ENCODE measurements at places on chromosomes 12 and 14. TPM values are rescaled to one million over a fixed set of nuclear protein-coding genes. Genes with fewer than 3 reads are reported as not detected.

The MEG3 gene
- 81.0 TPM for total RNA-seq

The FGFR1OP2 gene
- 53.4 TPM for total RNA-seq

The EPYC gene
- not detected for total RNA-seq

The CNTN1 gene
- total RNA-seq = not detected

The BATF gene
- not detected for total RNA-seq

The ASCL1 gene
- total RNA-seq = not detected

The KRT81 gene
- total RNA-seq = 0.11 TPM

The DBX2 gene
- not detected for total RNA-seq

DNA sequence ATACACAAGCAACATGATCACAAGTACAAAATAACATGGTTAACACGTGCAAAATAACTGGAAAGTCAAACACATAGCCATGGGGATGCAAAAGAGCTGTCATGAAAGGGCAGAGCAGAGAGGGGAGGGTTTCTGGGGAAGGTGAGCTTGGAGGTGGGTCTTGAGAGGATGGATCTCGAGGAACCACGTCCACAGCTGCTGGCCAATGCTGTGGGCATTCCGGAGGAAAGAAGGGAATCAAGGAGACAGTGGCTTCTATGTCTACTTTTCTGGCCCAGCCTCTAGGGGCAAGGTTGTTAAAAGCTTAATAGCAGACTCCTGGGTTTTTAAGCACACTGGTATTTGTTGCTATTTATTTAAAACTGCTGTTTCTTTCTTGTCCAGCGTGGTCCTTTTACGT is 8.4 kb upstream of the MYH7 start:
- DNase-seq = no peak

DNA sequence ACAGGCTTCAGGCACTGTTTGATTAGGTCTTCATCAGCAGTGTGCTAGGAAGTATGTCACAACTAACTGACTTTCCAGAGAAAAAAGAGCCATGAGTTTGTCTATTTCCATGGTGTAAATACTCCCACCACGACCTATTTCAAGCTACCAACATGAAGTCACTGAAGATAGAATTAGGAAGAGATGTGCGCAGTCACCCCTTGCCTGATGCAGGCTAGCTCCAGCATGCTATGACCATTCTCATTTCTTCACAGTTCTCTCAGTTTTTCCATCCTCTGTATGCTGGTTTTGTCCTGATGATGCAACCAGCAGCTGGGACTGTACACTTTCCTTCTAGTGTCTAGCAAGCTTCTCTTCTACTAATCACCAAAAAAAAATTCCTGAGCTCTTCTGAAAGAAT is 191.6 kb upstream of the NUDT4 start:
- peak; percentile 24 for DNase-seq

DNA sequence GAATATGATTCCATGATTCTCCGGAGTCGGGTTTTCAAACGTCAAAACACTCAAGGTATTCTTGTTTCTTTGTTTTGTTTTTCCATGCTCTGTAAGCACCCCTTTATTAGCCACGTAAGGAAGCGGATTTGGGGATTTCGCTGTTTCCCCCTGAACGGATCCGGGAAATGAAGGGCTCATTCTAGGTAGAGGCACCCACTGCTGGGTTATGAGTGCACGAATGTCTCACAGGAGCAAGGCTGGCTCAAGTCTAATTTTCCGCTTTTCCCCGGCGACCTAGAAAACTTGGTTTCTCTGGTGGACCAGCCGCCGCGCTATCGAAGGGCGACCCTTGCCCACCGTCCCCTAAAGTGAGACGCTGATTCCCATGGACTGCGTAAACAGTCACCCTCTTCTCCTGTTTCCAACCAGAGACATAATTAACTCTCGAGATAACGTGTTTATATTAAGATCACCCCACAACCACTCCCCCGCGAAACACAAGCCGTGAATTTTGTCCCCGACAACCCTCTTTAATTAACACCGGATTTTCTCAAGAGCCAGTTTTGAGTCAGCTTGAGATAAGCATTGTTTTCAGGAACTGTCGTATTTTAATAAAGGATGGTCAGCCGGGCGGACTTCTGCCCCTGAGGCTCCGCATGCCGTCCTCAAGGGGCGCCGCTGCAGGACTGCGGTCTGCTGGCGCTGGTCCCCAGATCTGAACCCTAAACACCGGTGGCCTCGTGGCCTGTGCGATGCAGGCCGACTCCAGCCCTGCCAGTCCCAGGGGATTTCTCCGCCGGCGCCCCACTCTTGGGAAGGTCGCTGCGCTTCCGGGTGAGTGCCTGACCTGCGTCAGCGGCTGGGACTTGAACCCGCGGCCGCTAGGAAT is 515 bp upstream of the ABCC9 start:
- DNase-seq = peak; percentile 16

DNA sequence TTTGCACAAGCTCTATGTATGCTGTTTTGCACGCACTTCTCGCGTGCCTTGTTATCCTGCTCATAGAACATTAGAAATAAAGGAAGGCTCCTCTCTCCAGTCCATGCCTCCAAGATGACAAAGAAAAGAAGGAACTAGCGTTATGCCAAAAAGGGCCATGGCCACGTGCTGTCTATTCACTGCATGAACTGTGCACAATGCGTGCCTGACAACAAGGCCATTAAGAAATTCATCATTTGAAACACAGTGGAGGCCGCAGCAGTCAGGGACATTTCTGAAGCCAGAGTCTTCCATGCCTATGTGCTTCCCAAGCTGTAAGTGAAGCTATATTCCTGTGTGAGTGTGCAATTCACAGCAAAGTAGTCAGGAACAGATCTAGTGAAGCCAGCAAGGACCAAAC is 22.2 kb upstream of the PRMT8 start:
- DNase-seq = no peak

GRCh38 chr12:6092784-6093722 is 31.4 kb downstream of the VWF start:
- DNase-seq = peak; percentile 96

DNA sequence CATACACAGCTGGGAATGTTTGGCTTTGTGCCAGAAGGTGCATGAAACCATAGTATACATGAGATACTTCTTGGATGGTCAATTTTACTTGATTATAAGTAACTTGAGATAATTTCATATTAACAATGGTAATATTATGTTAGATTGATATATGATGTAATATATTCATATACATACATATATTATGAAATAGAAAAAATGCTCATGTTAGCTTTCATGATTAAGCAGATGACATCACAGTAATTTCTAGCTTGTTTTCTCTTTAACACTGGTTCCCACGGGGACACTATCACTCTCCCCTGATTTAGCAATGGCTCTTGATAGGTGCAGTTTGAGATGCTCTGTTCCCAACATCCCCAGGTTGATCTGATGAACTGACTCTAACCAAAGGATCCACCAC is 35.4 kb upstream of the NTF3 start:
- DNase-seq = no peak

DNA sequence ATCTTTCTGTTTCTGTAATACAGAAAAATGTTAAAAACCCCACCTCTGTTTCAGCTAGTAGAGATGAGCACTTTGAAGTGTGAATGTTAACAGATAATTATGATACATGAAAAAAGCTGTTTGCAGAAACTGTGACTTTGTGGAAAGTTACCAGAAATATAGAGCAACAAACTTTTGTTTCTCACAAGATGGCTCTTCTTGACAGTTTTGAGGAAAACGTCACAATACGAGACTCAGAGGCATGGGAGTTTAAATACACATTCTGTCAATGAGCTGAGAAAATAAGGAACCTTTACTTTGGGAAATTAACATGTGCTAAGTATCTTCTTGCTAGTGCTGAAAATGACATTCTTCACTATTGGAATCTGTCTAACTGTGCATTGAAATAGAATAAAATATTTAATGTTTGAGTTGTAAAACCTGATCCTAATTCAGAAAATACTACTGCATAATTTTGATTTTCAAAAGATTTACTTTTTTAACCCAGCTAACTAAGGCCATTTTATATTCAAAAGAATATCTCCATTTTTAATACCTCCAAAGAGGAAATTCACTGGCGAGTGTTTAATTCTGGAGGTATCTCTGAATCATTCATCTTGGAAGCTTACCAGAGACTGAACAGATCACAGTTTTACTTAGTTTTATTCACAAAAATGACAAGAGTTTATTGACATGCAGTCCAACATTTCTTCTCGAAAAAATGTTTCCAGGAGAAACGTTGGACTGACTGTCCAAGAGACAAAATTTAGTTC is 308.9 kb upstream of the LRFN5 start:
- no peak for DNase-seq

GRCh38 chr12:112353393-112353792 is 28.8 kb downstream of the HECTD4 start:
- peak; percentile 59 for DNase-seq

GRCh38 chr14:104926619-104927431 is 2.1 kb downstream of the PLD4 start:
- DNase-seq = no peak

DNA sequence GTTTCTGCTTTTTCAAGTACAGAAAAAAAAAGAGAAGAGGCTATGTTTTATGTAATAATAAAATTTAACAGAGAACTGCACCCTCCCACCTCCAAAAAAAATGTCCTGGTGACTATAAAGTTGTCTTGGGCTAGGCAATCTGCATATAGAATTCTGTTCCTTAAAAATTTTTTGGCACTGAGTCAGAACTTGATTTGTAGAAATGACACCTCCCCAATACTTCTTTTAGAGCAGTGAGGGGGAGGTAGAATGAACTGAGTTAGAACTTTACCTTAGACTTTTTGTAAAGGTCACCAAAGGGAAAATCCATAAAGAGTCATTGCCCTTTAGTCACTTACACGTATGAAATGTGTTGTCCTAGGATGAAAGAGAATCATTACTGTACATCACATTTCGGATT is 80.0 kb downstream of the BTG1 start:
- no peak for DNase-seq

DNA sequence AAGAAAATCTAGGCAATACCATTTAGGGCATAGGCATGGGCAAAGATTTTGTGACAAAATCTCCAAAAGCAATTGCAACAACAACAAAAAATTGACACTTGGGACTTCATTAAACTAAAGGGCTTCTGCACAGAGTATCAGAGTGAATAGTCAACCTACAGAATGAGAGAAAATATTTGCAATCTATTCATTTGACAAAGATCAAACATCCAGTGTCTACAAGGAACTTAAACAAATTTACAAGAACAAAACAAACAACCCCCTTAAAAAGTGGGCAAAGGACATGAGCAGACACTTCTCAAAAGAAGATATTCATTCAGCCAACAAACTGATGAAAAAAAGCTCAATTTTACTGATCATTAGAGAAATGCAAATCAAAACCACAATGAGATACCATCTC is 44.1 kb upstream of the PZP start:
- DNase-seq = no peak

DNA sequence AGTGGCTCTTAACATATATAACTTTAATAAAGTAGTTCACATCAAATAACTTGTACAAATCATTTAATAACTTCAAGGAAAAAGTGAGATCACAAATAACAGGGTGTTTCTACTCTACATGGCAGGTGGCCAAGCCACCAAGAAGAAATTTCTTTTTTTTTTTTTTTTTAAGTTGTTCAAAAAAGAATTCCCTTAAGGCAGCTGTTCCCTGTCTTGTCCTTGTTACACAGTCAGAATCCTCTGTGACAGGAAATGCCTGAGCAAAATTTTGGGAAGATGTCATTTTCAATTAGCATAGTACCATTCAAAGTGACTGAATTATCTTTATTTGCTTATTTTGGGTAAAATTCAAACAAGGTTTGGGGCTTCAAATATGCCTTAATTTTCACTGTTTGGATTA is 79.4 kb downstream of the LIN7A start:
- DNase-seq = peak; percentile 39

- DNase-seq = no peak
These were observed 15.2 kb upstream of the FAM234B start for GRCh38 chr12:13028825-13029570.

DNA sequence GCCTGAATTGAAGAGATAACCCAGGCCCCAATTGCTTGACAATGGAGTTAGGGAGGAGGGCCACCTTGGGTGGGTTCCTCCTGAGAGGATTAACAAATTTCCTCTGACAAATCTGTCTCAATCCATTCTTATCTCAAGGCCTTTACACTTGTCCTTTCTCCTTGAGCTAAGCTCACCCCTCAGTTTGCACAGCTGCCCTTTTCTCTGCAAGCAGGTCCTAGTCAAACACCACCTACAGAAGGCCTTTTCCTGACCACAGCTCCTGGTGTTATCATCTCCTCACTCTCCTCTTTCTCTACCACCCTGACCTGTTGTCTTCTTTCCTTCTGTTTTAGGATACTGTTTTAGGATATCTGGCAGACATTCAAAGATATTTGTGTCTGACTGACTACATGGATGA is 26.4 kb upstream of the GSC start:
- no peak for DNase-seq

DNA sequence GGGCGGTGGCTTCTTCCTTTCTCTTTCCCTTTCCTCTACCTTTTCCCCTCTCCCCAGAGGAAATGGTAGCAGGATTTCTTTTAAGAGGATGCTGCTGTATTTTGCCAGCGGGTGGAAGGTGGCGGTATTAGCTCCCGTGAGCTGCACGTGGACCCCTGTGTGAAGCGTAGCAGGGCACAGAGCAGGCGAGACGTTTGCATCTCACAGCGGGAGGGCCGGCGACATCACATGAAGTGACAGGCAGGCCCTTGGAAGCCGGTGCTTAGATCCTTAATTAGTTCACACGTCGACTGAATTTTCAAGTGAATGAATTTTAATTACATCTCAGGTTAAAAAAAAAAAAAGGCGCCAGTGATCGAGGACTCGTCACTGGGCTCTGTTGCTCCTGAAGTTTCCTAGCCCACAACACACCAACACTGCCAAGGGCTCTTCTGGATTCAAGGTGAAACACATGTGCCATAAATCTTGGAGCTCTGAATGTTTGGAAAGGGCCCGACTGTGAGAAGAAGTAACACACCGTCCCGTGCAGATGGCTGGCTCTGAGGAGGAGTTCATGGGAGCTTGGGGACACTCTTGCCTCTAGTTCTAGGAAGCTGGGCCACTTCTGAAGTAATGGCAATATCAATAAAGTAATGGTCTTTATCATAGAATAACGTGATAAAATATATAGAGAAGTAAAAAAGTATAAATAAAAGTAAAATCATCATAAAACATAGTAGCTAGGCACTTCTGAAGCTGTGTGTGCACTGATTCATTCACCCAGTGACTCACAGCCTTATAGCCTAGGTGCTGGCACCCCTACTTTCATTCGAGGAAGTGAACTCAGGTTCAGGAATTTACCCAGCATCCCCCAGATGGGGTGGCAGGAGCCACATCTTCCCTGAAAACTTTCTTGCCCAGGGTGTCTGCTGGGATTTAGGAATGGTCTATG is 75.3 kb downstream of the AACS start:
- peak; percentile 54 for DNase-seq

GRCh38 chr12:102063069-102063468 is 1.3 kb upstream of the WASHC3 start:
- peak; percentile 29 for DNase-seq

DNA sequence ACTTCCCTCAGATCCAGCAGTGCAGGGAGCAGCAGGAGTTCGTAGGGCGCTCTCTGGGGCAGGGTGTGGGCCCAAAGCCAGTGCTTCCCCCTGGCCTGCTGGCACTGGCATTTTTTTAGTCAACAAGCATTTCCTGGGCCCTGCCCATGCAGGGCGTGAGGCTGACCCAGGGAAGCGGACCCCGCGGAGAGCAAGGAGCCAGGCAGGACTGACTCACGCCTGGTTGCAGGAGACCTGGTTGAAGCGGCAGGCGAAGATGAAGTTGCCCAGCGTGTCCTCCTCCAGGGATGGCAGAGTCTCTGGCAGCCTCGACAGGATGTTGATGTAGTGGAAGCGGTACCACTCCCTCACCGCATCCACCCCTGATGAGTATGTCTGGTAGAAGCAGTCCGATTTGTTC is 13.5 kb downstream of the SCNN1A start:
- DNase-seq = peak; percentile 39

Measured in LHCN-M2 (cell line).